ENCODE measurements at places on chromosomes 3 and 15. TPM values are rescaled to one million over a fixed set of nuclear protein-coding genes. Genes with fewer than 3 reads are reported as not detected.

DNA sequence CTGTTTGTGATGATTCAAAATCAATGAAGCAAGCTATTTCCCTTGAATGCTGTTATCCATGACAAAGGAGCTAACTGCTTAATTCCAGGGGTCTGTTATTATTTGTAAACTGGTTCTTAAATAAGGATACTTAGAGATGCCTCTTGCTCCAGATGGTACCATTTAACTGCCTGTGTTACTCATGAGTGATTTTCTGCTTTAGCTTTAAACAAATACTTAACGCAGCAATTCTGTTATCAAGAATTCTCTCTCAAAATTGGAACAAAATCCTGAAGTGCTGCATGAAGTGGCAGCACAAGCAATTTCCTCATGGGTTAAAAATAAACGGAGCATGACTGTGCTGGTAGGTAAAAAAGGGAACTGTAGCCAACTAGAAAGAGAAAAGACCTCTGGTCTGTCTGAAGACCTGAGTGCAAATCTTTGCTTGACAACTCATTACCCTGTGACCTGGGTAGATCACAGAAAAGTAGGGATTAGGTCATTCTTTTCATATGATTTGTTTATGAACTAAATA lies 62.5 kb upstream of the GBE1 start:
- DNase-seq = no peak

- no peak for DNase-seq
Measured at GRCh38 chr3:35064761-35065160, 574.6 kb upstream of the ARPP21 start.

GRCh38 chr15:74036271-74037170 lies 42.0 kb downstream of the PML start:
- DNase-seq = peak; percentile 73

GRCh38 chr15:100339999-100340398 lies 1.8 kb downstream of the ADAMTS17 start:
- DNase-seq = no peak

GRCh38 chr15:23574742-23575141 lies 9.3 kb downstream of the MKRN3 start:
- no peak for DNase-seq

DNA sequence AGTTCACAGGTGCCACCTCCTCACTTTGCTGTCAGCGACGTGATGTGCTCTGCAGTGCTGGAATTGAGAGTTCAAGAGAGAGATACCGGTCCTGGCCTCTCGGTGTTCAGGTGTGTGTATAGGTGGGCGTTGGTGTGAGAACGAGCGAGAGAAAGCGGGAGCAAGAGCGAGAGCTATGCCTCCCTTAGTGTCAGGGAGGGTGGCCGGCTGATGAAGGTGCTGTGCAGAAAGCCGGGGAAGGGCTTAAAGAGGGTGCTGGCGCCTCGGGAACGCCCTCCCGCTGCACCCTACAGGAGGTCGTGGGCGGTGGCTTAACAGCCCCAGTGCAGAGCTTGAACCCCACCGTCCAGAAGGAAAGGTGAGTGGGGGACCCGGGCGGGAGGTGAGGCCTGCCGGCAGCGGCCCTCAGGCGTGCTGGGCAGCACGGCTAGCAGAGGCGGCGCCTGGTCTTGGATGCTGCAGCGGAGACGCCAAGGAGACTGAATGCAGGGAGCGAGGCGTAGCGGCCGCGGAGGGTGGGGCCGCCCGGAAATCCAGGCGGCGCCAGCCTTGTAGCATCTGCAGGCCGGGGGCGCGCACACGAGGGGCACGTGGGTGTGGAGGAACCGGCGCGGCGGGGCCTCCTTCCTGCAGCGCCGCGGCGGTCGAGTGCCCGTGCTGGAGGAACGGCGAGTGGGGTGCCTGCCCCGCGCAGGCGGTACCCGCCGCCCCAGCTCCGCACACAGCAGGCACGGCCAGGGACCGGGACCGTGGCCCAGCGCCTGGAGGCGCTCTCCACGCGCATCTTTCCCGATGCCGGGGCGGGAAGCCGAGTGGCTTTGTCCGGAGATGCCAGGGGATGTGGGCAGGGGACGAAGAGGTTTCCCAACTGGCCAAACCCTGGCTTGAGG lies 246.8 kb upstream of the TOPAZ1 start:
- no peak for DNase-seq

- DNase-seq = no peak
Measured at GRCh38 chr3:113660896-113661295, 35.5 kb downstream of the USF3 start.

- no peak for DNase-seq
Measured at GRCh38 chr15:38320181-38320580, 67.5 kb downstream of the SPRED1 start.

- no peak for DNase-seq
Measured at GRCh38 chr15:35130245-35130644, 45.1 kb upstream of the NANOGP8 start.

DNA sequence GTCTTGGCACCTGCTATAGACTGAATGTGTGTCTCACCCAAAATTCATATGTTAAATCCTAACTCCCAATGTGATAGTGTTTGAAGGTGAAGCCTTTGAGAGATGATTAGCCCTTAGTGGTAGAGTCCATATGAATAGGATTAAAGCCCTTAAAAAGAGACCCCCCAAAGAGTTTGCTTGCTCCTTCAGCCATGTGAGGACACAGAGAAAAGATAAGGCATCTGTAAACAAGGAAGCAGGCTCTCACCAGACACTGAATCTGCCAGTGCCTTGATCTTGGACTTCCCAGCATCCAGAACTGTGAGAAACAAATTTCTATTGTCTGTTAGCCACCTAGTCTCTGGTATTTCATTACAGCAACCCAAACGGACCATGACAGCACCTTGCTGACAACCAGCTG lies 16.6 kb downstream of the KPNA1 start:
- DNase-seq = no peak

The EOGT gene
- 25.2 TPM for total RNA-seq

The CSPG4 gene
- 7.8 TPM for total RNA-seq

The SLC30A4 gene
- total RNA-seq = 4.0 TPM

The ZBTB47 gene
- total RNA-seq = 80.2 TPM

The UBAP1L gene
- total RNA-seq = 1.5 TPM

The EPHB3 gene
- 1.6 TPM for total RNA-seq

The CIB2 gene
- total RNA-seq = 21.2 TPM

The MOBP gene
- total RNA-seq = not detected

The PLS1 gene
- 2.5 TPM for total RNA-seq

All from Right ventricle myocardium inferior (tissue), 1 donor.